ENCODE measurements at places on chromosomes 1 and 21. TPM values are rescaled to one million over a fixed set of nuclear protein-coding genes. Genes with fewer than 3 reads are reported as not detected.

VAV3 gene
- 25.8 TPM for total RNA-seq

OR2T33 gene
- not detected for total RNA-seq

TMPRSS15 gene
- total RNA-seq: not detected

USH2A gene
- total RNA-seq: not detected

PTGFR gene
- not detected for total RNA-seq

KIF14 gene
- total RNA-seq: 2.9 TPM

KCTD3 gene
- 46.3 TPM for total RNA-seq

REN gene
- not detected for total RNA-seq

ADGRL4 gene
- total RNA-seq: not detected

LRRC38 gene
- not detected for total RNA-seq

TRNP1 gene
- total RNA-seq: 13.9 TPM

All from glutamatergic neuron (in vitro differentiated cells).